ENCODE measurements at places on chromosomes 3 and 15. TPM values are rescaled to one million over a fixed set of nuclear protein-coding genes. Genes with fewer than 3 reads are reported as not detected.
A peak's percentile ranks its signal among the peaks of the same experiment; 100 is the strongest.

- no peaks in the 10 kb centered on the region for H3K27me3 ChIP-seq
- DNase-seq: no peak
- no peaks in the 10 kb centered on the region for H3K36me3 ChIP-seq
- H3K4me3 ChIP-seq: no peak overlapping the region
- no peak overlapping the region for H3K27ac ChIP-seq
These were observed 81.8 kb downstream of the CLDN11 start for GRCh38 chr3:170500462-170500861.

Gene CTDSPL
- total RNA-seq: 30.5 TPM

GRCh38 chr15:90101130-90101968 lies 919 bp downstream of the IDH2 start:
- H3K27ac ChIP-seq: peak overlapping the region; percentile 91
- H3K4me1 ChIP-seq: peaks cover 54% of the 10 kb centered on the region
- peak overlapping the region; percentile 71 for H3K4me3 ChIP-seq
- no peaks in the 10 kb centered on the region for H3K36me3 ChIP-seq

DNA sequence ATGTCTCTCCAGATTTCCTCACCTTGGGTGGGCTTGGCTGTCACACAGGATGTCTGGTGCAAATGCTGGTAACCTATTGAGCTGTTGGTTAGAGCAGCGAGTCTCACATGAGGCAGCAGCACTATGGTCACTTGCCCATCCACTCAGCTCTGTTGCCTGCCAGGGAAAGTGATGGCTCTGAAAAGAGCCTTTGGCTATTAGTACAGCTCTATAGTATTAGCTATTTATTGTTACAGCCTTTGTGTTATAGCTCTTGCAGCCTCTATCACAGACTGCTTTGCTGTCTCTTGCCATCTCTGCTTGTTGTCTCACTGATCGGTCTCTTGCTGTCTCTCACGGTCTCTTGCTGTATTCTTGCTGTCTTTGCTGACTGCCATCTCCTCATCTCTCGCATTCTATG lies 114.3 kb downstream of the MFSD1 start:
- no peaks in the 10 kb centered on the region for H3K36me3 ChIP-seq
- no peak overlapping the region for H3K27ac ChIP-seq
- no peak for DNase-seq
- H3K27me3 ChIP-seq: no peaks in the 10 kb centered on the region

Gene CCDC39
- not detected for total RNA-seq

- no peaks in the 10 kb centered on the region for H3K4me1 ChIP-seq
- no peak overlapping the region for H3K27ac ChIP-seq
- H3K27me3 ChIP-seq: peaks cover 13% of the 10 kb centered on the region
These were observed 6.7 kb downstream of the VIPR1 start for GRCh38 chr3:42509111-42509510.

Gene RAB27A
- total RNA-seq: 5.1 TPM

Gene WNT7A
- total RNA-seq: under 0.01 TPM

Gene ECE2
- not detected for total RNA-seq

Gene KLHL40
- total RNA-seq: 114 TPM

Gene PPIB
- 364 TPM for total RNA-seq

Gene AHSG
- 0.75 TPM for total RNA-seq

Gene WDR76
- total RNA-seq: 9.1 TPM

Gene CFAP44
- total RNA-seq: 5.4 TPM

DNA sequence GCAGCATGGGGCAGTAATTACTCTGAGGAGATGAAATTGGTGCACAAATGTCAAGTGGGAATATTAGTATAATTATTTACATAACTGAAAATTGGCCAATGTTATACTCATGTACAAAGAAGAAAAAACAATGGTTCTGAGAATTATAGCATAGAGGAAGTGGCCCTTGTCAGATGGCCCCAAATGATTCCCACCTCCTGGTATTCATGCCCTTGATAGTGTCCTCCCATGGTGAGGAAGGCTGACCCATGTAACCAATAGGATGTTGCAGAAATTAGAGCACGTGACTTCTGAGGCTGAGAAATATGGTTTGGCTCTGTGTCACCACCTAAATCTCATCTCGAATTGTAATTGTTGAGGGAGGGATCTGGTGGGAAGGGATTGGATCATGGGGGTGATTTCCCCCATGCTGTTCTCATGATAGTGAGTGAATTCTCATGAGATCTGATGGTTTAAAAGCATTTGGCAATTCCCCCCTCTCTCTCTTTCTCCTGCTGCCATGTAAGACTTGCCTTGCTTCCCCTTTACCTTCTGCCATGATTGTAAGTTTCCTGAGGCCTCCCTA lies 368.5 kb downstream of the SHQ1 start:
- no peak overlapping the region for H3K4me3 ChIP-seq
- DNase-seq: no peak
- H3K27me3 ChIP-seq: no peaks in the 10 kb centered on the region
- peaks cover 4% of the 10 kb centered on the region for H3K4me1 ChIP-seq

Gene PEX5L
- total RNA-seq: not detected
